Right renal pelvis (tissue), 4 donors: ENCODE measurements at places on chromosomes 4 and X. TPM values are rescaled to one million over a fixed set of nuclear protein-coding genes. Genes with fewer than 3 reads are reported as not detected.

DNA sequence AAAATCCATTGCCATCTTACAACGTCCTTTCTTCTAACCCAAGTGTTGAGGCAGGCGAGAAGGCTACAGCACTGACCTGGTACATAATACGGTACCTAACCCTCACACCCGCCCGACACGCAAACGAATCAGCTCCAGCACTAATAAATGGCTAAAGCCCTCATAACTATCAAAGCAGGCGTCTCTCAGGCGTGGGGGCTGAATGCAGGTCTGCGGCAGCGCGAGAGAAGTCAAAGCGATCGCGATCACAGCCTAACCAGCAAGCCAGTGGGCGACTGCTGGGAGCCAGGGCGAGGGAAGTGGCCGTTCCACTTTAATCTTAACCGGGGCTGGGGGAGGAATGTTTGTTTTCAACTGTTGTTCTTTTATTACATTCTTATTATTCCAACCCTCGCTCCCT lies 1.5 kb downstream of the CDX4 start:
- DNase-seq = no peak

DNA sequence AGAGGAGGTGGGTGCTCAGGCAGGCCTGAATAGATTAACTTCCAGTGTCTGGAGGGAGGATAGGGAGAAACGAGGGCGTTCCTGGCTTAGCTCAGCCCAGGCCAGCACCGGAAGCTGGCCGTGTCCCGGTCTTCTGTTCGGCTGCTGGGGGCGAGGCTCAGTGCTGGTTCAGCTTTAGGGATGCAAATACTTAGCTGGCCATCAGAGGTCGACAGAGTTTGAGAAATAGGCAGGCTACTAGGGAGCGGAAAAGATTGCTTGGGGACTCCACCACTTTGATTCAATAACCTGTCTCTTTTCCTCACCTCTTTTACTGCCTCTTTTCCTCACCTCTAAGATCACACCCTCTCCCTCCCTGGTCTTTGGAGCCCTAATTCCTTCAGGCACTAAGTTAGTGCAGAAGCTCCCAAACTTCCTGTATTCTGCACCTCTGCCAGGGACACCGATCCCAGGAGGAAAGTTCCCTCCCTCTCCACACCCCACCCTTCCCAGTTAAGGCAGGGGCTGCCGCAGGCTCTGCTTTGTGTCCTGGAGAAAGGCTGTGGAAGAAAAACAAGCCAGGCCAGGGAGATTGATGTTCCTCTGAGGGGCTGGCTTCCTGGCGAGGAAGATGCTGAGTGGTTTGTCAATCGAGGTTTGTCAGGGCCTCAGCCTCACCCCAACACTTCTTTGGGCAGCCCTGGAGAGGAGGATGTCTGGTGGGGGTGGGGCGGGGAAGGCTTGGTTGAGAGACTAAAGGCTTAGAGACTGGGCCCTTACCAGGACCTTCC lies 6.0 kb upstream of the EFNB1 start:
- DNase-seq = no peak

- DNase-seq = no peak
Observed at GRCh38 chrX:100413229-100413628, 3.2 kb upstream of the PCDH19 start.

GRCh38 chr4:156958276-156959074 lies 13.1 kb downstream of the PDGFC start:
- DNase-seq = no peak

- no peak for DNase-seq
Observed at GRCh38 chr4:152247271-152247975, 288.5 kb downstream of the FBXW7 start.

GRCh38 chrX:14344172-14344940 lies 185.0 kb upstream of the GLRA2 start:
- DNase-seq = no peak

GRCh38 chr4:54553001-54553400 lies 104.8 kb upstream of the KIT start:
- DNase-seq = no peak

DNA sequence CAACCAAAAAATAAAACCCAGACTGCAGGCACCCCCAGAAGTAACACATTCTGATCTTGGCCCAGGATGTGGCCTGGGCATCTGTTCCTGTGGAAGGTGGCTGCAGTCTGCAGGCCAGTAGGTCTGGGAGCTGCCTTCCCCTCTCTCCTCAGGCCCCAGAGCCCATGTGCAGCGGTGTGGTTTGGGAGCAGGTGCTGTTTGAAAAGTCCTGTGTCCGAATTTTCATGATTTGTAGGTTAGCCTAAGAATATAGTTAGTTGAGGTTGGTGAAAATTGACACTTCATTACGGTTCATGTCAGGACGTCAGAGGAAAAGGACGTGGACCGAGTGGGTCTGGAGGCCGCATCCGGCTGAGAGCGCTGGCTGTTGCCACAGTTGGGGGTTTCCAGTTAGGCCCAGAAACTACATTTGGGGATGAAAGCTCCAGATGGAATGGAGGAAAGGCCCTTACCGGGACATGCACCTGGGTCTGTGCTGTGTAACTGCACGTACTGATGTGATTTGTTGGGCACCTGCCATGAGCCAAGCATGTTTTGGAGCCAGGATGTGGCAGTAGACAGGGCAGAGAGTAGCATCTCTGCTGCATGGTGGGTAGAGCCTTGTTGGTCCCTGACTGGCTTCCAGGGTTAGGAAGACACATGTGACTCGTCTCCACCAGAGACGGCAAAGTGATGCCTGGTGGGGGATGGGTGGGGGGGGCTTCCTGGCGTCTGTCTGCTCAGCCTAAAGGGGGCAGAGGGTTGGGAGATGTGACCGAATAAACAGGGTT lies 21.7 kb upstream of the HGFAC start:
- DNase-seq = no peak

DNA sequence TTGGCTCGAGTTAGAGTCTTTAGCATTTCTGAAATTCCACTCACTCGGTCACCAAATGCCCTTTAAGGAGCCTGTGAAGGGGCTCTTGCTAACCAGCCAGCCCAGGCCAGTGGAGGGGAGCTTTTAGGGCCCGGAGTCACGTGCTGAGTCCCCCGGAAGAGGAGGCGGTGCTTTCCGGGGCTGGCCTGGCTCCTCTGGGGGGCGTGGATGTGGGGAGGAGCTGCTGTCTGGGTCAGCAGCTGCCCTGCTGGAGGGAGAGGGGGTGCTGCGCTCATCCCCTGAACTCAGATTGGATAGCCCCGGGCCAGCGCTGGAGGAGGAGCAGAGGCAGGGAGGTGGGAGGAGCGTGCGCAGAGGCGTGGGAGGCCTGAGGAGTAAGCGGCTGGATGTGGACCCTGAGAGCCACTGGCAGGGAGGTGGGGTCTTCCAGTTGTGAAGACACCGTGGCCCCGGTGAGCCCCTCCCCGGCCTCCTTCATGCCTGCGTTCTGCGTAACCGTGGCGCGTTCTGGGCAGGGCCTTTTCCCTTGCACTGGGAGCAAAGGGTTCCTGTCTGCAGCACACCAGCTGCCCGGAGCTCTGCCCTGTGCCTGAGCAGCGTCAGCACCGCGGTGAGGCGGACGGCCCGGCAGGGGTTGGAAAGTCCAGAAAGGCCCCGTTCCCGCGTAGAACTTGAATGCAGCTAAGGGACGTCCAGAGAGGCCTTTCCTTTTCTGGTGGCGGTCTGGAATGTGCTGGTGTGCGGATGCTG lies 19.7 kb downstream of the MAEA start:
- peak; percentile 91 for DNase-seq

The PAGE1 gene
- polyA plus RNA-seq = not detected

The AKAP17A gene
- polyA plus RNA-seq = 42.8 TPM

The PDS5A gene
- 71.1 TPM for polyA plus RNA-seq
